Left ventricle myocardium superior (tissue), 1 donor: ENCODE measurements at places on chromosomes 2 and 18.

DNA sequence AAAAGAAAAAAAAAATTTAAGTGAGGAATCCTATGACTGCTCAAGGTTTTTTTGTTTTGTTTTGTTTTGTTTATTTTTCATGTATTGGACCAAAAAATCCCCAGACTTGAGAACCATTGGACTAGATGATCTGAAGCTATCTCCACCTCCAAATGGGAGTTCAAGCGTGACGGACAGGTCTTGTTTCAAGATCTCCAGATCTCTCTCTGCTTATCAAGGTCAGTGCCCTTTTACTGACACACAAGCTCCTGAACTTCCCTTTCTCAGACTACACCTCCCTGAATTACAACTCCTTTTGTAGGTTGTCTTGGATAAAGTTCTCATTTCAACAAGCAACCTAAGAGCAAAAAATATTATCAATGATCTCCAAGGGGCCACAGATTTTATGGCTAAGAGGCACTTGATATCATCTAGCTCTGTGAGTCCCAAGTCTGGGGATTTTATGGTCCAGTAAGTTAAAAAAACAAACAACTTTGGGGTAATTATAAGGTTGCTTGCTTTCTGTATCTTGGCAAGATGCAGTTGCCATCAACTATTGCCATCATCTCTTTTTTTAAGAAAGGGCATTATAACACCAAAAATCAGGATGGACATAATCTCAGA, 396.0 kb upstream of the ATP5MC3 start:
- no peak for DNase-seq

- DNase-seq = no peak
Measured at GRCh38 chr18:58955738-58956137, 91.1 kb downstream of the ZNF532 start.

DNA sequence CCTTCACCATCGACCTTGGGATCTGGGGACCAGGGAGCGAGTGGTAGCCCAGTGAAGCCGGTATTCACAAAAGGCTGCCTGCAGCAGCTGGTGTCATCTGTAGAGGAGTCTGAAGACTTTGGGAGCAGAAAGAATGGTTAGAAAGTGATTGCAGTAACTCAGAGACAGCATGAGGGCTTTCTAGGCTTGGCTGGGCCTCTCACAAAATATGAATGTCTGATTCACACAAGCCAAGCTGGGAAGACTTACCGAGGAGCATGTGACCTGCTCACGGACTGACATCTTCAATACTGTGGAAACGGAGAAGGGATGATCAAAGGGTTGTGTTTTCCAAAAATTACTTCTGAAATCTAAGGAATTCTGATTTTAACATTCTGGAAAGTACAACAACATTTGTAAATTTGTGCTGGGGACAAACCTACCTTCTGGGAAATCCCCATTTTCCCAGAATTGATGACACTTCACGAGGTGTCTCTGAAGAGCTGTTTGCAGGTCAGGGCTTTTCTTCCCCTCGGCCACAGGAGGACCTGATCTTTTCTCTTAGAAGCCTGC, 111.7 kb downstream of the ACOXL start:
- DNase-seq = no peak

DNA sequence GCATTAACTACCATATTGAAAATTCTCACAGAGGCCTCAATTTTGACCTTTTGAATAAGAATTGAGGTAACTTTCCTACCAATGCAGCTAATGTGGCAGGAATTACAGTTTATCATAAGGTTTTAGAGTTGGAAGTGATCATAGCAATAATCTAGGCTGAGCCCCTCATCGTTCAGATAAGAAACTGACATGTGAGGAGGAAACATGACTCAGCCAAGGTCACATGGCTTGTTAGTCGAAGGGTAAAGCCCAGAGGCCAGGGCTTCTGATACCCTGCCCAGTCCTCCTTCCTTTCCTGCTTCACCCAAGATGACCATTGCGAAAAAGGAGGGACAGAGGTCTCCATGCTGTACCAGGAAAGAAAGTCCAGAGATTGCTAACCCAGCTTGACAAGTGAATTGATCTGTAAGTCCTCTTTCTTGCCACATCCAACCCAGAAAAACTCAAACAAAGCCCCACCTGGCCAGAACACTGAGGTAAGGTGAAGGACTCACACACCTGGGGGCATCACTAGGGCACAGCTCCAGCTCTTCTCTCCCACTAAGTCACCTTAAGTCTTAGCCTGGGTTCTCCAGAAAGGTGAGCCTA, 174.8 kb downstream of the EN1 start:
- DNase-seq = no peak

DNA sequence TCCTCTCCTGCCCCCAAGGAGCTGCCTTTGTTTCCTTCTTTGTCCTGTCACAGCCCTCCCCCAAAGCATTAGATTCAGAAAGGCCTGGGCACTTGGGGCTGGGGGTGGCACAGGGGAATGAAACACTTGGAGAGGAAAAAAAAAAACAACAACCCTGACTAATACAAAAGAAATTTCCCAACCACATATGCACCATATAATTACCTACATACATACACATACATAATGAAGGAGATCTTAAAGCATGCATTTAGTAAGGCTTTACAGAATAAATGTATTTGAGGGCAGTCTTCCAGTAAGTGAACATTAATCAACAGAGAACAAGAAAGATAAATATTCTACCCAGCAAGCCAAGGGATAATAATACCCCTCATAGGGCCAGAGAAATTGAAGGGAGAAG, 70.0 kb upstream of the PPP1CB start:
- no peak for DNase-seq

DNA sequence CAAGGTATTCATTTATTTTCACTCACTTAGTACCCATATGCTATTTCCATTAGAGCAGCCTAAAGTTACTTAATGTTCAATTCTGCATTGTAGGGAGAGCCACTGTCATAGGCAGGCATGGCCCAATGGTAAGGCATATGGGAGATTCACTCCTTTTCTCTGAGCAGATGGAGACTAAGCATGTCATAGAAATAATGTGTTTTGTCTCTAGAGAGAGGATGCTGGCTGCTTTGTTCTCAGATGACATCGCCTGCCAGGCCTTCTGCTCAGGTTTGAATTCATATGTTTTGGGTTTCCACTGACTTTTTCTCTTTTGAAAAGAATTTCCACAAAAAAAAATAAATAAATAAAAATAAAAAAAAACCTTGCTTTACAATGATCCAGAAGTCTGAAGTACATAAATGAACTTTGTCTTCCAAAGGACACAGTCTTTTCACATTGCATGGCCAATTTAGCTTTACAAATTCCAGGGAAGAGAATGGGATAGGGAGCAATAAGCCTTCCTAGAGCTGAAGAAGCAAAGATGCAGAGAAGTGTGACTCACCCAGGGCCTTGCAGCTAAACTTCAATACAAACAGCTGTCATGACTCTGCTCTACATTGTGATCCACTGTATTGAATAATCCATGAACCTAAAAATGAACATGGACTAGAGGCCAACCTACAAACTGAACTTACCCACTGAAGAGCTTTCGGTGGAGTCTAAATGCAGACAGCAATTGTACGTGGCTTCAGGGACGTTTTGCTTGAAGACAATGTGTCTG, 422.5 kb downstream of the CMPK2 start:
- no peak for DNase-seq

DNA sequence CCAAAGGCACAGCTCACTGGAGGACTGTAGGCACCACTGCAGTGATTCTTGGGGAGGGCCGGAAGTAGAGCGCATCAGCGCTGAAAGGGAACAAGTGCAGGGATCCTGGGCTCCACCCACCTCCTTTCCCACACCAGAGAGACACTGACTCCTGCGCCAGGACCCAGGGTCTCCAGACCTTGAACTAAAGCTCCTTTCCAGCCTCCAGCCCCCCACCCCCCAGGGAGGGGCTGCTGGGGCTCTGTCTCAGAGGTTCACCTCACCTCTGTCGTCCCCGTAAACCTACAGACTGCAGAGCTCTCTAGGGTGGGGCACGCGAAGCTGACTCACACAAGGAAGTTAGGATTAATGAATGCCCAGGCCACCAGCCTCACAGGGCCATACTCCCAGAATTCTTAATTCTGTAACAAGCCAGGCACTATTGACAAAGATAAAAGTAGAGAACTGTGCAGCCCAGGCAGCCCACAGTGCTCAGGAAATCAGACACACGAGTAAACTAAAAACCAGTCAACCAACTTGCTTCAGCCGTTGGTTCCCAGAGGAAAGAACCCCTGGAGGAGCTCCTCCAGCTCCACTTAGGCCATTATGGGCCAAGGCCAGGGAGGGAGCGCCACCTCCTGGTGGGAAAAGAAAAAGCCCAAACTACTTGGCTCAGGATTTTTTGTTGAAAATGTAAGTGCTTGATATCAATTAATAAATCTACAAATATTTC, 45.1 kb upstream of the ACAA2 start:
- peak; percentile 62 for DNase-seq

DNA sequence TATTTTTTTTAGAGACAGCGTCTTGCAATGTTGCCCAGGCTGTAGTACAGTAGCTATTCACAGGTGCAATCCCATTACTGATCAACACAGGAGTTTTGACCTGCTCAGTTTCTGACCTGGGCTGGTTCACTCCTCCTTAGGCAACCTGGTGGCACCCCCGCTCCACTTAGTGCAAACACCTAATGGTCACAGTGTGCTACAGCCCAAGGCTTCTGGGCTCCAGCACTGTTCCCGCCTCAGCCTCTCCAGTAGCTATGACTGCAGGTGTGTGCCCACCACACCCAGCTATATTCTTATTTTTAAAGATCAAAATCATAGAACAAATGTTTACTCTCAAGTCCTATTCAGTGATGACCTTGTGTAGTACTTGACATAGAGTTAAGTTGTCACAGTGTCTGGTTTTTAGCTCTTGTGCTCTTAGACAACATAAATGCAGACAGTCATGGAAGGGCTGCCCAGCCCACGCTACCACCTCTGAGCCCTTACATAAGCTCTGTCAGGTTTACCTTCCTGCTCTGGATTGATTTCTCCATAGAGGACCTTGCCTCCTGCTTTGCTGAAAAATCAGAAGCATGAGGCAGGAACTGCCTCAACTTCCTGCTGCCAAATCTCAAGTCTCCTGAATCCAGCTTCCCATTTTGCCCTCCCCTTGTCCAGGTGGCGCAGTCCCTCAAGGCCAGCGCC, 82.2 kb upstream of the SLC1A4 start:
- no peak for DNase-seq

- no peak for DNase-seq
Measured at GRCh38 chr18:54210463-54210862, 14.0 kb downstream of the MBD2 start.

DNA sequence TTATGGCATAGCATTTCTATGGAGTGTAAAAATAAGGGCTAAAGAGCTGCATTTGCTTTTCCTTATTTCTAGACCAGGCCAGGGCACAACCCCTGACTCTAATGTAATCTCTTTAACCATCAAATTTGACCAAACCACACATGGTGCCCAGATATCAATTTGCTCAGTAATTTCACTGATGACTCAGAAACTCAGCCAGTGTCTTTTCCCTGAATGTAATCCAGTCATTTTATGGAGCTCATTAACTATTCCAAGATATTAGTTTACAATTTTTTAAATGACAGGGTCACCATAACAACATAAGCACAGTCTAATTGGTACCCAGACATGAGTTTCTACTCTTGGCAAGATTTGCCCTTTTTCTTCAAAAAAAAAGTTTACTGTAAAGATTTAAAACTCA, 270.8 kb upstream of the AGAP1 start:
- no peak for DNase-seq

DNA sequence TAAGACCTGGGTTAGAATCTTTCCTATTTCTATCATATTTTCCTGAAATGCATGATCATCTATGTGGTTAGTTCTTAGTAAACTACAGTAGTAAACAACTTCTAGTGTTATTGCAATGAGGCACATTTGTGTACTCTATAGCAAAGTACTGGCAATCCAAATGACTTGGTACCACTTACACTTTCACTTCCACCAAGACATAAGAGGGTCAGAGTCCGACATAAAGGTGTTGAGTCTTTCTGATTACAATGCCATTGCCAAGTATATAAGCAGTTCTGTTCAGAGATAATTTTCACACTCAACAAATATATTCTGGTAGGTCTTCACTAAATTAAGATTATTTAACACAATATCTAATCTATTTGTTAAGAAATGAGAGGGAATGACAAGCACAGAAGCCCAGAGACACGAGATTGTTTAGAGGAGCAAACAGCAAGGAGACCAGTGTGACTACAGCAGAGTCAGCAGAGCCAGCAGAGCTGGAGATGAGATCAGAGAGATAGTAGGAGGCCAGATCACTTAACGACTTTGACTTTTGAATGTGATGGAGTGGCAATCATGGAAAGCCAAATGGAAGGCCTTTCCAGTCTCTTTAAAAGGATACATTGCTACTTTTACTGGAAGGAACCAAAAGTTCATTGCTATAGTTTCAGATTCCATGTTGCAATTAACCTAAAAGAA, 27.5 kb downstream of the SOS1 start:
- no peak for DNase-seq

- no peak for DNase-seq
Measured at GRCh38 chr2:102141011-102141943, 1.3 kb upstream of the IL1R1 start.
